AG20443 (cell line): ENCODE measurements at places on chromosomes 4 and X.
A peak's percentile ranks its signal among the peaks of the same experiment; 100 is the strongest.

DNA sequence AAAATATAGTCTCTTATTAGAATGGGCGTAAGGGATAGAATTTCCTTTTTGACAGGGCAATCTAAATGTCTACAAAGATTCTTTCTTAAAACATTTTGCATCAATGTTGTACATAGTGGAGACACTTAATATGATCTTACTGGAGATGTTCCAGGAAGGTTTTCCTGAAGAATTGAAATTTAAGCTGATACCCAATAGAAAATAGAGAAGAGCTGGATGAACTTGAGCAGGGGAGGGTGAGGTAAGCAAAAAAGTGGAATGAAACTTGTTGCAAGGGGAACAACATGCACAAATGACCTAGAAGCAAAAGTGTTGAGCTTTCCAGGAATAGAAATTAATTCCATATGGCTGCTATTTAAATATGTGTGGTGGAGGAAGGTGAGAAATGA is 19.7 kb downstream of the SLAIN2 start:
- DNase-seq = peak; percentile 9

DNA sequence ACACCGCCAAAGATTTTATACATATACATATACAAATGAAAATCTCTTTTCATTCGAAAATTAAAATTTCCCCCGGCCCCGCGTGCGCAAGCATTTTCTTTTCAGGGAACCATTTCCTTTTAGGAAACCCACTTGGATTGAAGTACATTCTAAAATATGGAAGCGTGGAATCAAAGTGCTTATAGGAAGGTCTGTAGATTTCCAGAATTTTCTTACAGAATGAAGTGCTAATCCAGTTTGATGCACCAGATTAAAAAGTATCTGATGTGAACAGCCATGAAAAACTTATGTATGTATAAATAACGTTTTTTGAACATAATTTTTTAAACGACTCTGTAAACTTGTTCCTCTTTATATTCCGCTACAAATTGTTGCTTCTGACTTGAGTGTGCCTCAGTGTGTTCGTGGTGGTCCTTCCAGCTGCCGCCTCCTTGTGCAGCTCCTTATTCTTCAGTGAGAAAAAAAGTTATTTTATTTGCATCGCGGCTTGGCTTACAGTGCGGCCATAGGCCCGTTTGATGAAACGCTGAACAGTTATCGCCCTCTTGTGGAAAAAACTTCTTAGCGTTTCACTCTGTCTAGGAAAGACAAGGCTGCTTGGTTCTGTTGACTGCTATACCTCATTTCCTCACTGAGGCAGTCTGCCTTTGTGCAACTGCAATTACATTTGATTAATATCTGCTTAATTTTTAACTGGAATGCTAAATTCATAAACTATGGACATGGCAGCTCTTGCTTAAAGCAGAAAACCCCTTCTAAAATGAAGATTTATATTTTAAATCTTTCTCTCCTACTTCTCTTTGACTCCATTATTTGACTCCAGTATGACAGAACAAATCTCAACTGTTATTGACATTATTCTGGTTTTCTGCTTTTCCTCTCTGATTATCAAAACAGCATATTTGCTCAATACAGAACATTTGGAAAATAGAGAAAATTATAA is 4.7 kb upstream of the NKX6-1 start:
- peak; percentile 79 for DNase-seq

GRCh38 chr4:83516042-83516772 is 19.7 kb upstream of the GPAT3 start:
- DNase-seq = peak; percentile 57

- DNase-seq = no peak
Observed at GRCh38 chr4:8940792-8941491, 69.3 kb upstream of the HMX1 start.

GRCh38 chrX:40893251-40893910 is 158.0 kb upstream of the MED14 start:
- DNase-seq = no peak

DNA sequence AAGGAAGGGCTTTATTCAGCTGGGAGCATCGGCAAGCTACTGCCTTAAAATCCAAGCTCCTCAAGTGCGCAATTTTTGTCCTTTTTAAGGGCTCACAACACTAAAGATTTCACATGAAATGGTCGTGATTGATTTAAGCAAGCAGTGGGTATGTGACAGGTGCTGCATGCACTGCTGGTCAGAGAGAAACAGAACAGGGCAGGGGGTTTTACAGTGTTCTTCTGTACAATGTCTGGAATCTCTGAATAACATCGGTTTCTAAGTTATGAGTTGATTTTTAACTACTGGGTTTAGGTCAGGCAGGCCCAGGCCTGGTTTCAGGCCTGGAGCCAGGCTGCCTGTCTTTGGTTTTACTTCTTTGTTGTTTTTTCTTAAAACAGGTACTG is 6.0 kb downstream of the UGT2B17 start:
- DNase-seq = no peak

DNA sequence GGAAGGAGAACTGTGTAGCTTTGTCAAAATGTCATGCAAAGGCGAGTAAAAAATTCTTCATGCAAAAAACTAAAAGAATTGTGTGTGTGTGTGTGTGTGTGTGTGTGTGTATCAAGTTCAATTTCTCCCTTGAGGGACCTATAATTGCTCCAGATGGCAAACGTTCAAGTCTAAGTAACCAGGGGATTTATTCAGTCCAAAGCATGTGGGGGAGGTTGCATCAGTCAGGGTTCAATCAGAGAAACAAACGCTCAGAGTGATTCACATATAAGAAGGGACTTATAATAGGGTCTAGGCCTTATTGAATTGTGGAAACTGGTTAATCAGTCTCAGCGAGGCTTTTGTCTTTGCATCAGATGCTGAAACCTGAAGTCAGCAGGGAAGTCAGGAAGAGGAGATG is 5.0 kb downstream of the DCAF8L1 start:
- no peak for DNase-seq

DNA sequence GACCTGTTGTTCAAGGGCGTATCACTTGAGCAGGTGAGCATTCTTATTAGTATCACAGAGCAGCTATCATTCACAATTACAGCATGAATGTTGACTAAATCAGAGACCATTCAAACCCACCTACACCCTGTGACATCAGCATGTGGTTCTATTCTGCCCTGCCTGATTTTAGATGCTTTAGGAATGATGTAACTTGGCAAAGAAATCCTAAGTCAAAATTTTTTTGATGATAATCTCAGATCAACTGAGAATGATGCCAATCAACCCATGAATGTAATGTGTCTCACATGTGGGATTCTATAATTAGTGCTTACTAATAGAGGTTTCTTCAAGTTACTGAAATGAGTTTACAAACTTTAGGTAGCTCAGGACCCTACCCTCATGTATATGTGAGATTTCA is 13.4 kb upstream of the CHIC2 start:
- DNase-seq = no peak

DNA sequence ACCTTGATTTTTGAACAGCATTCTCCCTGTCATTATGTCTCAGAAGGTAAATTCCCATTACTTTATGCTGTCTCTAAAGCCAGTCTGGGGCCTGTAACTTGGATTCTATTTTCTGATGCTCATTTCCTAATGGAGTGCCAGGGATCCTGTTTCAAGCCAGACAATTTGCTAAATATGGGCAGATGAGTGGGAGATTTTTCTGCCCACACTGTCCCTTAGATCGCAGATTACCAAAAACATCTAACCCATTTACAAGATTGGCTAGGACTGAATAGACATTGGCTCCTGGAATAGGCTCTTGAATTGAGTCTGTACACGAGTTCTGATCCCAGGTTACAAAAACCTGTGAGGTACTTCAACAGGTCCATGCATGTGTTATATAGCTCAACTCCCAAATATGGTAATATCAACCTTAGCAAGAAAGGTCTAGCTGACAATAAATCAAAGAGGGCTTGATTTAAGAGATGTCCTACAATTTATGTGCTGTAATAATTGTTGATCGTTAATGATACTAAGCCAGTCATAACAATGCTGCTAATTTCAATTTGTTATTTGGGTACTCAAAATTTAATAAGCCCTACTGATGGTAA is 5.7 kb downstream of the GPC3 start:
- no peak for DNase-seq
